Caco-2 (cell line): ENCODE measurements at places on chromosomes 4 and X. TPM values are rescaled to one million over a fixed set of nuclear protein-coding genes. Genes with fewer than 3 reads are reported as not detected.

Gene RBM47
- 59.1 and 62.1 TPM in 2 replicates for total RNA-seq

GRCh38 chr4:52625216-52625615 lies 33.9 kb downstream of the USP46 start:
- DNase-seq, result no peak

- no peak for DNase-seq
Measured at GRCh38 chrX:23857935-23858334, 49.8 kb downstream of the APOO start.

Gene UGT2B17
- 0.19 and 0.20 TPM in 2 replicates for total RNA-seq

Gene DUX4
- not detected in 2 replicates for total RNA-seq

DNA sequence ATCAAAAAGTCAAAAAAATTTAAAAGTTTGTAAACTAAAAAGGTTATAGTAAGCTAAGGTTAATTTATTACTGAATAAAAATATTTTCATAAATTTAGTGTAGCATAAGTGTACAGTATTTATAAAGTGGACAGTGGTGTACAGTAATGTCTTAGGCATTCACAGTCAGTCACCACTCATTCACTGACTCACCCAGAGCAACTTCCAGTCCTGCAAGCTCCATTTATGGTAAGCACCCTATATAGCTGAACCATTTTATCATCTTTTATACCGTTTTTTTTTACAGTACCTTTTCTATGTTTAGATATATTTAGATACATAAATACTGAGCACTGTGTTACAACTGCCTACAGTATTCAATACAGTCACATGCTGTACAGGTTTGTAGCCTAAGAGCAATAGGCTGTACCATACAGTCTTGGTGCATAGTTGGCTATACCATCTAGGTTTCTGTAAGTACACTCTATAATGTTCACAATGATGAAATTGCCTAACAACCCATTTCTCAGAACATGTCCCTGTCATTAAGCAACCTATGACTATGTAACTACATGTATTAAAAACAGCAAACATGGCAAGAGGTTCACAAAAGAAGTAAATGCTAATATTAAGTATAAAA lies 18.6 kb downstream of the ACSL4 start:
- no peak for DNase-seq

- DNase-seq, result no peak
Measured at GRCh38 chrX:20789103-20789502, 522.4 kb upstream of the RPS6KA3 start.

- DNase-seq, result no peak
Measured at GRCh38 chr4:41280010-41280409, 23.3 kb downstream of the UCHL1 start.

Gene BCAP31
- total RNA-seq, result 232 and 234 TPM in 2 replicates

DNA sequence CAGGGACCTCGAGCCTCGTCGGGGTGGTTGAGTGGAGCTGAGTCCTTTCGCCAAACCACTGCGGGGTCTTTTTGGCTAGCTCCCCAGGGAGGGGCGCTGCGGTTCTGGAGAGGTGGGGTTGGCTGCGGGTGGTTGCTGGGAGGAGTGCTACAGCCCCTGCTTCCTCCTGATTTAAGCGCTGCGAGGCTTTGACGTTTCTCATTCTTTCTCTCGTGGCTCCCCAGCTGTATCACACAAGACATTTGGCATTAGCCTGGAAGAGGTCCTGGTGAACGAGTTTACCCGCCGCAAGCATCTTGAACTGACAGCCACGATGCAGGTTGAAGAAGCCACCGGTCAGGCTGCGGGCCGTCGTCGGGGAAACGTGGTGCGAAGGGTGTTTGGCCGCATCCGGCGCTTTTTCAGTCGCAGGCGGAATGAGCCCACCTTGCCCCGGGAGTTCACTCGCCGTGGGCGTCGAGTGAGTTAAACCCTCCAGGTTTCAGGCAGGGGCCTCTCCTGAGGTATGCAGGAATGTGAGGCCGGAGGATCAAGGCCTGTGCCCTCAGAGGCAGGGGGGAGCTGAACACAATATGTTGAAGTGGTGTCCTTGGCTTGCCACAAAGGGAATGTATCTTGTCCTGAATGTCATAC lies 25.5 kb downstream of the ARHGAP36 start:
- DNase-seq, result no peak

- DNase-seq, result no peak
Measured at GRCh38 chr4:138055890-138056289, 186.3 kb downstream of the SLC7A11 start.
